ENCODE measurements at places on chromosomes 13 and 19. TPM values are rescaled to one million over a fixed set of nuclear protein-coding genes. Genes with fewer than 3 reads are reported as not detected.

- DNase-seq = no peak
Observed at GRCh38 chr13:50353651-50354415, 338.6 kb downstream of the KCNRG start.

GRCh38 chr13:48411841-48412531, 927 bp downstream of the LPAR6 start:
- peak; percentile 74 for DNase-seq

DNA sequence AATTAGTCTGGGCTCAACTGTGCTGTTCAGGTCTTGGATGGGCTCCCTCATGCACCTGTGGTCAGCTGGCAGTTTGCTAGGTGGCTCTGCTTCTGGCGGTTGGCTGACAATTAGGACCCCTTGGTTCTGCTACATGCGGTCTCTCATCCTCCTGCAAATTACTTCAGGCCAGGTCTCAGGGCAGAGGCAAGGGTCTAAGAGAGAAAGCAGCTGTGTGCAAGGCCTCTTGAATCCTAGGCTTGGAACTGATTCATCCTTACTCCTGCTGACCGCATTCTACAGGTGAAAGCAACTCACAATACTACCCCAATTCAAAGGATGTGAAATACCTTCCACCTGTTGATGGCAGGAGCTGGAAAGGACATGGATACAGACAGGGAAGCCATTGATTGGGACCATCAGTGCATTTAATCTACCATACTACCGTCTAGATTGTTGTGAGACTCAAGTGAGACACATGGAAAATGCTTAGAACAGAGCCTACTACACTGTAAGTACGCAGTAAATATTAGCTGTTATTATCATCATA, 19.1 kb downstream of the CBY2 start:
- no peak for DNase-seq

DNA sequence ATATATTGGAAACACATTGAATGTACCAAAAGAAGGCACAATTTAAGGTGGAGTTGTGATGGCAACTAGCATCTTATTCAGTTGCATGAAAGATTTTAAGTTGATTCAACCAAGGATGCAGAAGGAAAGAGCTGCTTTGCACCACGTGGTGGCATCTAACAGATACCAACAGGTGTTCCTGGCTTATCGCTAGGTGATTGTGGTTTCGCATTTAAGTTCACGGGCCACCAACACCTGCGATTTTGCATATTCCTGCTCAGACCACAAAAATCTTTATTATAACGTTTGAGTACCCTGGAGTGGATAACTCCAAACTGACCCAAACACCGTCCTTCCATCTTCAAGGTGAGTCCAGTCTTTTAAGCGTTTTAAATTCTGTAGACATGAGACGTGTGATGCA, 45.3 kb downstream of the RGCC start:
- DNase-seq = no peak

DNA sequence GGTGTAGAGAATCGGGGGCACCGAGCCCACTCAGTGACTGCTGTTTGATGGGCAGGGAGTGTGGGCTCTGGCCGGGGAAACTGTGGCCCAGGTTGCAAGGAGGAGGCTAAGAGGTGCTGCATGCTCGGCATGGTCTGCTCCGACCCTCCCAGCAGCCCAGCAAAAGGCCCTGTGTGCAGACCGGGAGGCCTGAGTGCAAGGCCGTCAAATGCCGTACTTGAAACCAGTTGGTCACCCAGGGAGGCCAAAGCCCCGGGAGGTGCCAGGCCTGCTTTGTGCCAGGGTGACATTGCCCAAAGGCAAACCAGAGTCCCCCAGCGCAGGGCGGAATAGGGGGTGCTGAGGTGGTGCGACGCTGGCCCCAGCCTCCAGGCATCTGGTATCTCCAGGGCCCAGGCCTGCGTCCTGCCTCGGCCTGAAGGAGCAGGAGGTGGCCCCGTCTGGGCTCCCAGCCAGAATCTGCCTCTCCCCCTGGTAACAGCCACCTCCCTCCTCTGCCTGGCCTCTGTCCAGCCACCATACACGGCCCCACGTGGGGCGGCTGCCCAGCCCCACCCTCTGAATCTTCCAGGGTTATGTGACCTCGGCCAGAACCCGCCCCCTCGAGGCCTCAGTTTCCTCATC, 4.0 kb downstream of the PIK3R2 start:
- DNase-seq = no peak

GRCh38 chr19:18940769-18941627, at the start of gene HOMER3:
Gene HOMER3, minus strand, starts transcription at chr19:18941217. Its CDS starts 2,235 bp downstream, at chr19:18938982.
- peak; percentile 93 for DNase-seq

DNA sequence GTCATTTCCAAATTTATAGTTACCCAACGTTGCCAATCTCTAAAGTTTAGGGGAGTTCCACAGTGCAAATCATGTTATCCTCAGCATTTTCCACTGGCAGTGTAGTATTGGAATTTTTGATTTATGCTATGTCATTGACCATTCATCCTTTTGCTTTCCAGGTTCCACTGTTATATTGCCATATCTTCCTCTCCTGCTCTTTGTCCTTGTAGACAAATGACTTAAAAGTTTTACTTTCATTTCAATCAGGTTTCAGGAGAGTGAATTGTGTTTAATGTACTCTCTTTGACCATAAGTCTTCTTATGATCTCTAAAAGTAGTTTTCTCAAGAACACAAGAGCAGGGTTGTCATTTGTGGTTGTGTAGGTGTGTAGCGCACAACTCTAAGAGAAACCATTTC, 274.6 kb downstream of the COG6 start:
- no peak for DNase-seq

- no peak for DNase-seq
Observed at GRCh38 chr13:53569453-53569852, 540.8 kb downstream of the OLFM4 start.

- DNase-seq = no peak
Observed at GRCh38 chr13:91805605-91806004, 407.2 kb downstream of the GPC5 start.

- no peak for DNase-seq
Observed at GRCh38 chr13:45325806-45326205, 15.2 kb downstream of the TPT1 start.

DNA sequence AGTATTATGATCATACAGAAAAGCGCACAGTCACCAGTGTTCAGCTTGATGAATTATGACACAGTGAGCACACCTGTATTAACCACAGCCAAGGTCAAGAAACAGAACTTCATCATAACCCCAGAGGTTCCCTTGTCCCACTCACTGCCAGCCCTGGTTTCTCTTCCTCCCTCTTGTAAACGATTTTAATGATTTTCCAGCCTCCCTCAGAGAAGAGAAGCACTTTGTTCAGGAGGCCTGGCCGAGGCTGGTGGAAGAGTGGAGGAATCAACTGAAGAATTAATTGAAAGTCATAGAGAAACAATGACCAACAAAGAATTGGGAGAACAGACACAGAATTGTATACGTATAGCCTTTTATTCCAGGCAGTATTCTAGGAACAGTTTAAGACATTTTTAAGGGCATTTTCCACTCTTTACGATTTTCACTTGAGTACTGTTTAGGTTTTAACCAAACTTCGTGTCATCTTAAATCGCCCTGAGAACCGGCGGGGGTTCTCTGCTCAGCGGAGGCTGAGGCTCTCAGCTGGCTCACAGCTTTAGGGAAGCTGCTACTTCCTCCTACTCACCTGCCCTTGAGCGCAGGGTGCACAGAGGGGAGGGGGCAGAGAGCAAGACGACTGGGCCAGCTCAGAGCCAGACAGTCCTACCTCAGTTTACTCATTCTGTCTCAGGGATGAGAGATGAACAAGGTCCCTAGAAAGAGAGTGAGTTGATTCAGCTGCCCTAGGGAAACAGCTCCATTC, 108.6 kb downstream of the AKAP11 start:
- peak; percentile 66 for DNase-seq

DNA sequence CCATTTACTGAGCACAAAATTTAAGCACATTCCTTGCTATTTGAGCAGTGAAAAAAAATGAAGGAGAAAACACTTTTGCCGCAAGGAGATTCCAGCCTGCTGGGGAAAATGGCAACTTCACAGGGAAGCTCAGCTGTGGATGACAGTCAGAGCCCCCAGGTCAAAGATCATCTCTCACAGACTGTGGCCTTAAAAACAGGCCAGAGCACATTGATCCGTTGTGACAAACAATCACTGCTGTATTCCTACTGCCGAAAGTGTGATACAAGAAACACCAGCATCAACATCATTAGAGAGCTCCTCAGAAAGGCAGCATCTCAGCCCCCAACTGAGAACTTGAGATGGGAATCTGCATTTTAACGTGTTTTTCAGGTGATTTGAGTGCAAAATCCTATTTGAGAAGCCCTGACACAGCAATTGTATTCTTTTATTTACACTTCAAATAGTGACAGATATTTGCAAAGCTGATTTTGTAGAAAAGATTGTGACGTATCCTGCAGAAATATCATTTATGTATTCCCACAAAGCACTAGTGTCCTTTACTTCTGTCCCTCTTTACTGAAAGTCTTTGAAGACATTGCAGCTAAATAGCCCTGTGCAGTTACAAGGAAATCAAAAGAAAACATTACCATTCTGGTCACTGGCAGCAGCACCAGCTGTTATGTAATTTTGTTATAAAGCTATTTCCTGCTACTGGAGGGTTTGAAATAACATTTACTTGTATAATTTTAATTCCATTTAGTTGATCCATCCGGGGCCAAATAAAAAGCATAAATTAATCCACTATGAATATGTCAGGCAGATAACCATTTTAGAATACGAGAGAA, 652.0 kb downstream of the LIG4 start:
- DNase-seq = no peak

GRCh38 chr13:100899720-100900316, 225.2 kb upstream of the TMTC4 start:
- no peak for DNase-seq

DNA sequence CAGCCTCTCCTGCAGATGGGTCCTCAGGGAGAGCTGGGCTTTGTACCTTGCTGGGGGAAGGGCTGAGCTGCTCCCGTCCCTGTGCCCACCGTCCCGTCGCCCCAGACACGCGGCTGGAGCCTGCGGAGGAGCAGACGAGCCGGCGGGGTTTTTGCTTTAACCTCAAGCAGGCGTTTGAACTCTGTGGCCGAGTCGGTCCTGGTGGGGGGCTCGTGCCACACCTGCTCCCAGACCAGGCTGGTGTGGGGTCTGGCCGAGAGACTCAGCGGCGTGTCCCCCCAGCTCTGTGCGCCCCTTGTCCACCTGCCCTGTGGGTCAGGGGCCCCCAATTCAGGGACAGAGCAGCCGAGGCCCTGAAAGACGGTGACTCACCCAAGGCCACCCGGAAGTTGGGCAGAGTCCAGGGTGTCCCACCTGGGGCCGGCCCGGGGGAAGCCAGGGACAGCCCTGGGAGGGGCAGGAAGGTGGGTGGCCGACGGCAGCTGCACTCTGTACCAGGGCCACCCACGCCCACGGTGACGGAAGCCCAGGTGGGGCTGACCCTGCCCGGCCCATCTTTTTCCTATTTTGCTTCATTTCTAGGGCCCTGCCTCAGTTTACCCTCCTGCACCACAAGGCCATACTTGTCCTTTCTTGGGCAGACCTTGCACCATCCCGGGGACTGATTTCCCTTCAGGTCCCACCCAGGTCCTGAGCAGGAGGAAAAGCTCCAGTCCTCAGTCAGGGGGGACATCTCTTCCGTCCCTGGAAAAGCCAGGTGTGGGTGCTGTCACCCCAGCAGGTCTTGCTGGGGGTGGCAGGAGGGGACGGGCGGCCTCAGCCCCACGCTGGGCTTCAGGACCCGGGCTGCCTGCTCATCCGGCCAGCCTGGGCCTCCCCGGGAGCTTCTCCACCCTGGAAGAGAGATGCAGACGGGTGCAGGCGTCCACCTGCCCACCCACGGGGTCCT, 5.3 kb downstream of the EFNA2 start:
- DNase-seq = no peak

- DNase-seq = no peak
Observed at GRCh38 chr13:62113179-62113578, 697.5 kb upstream of the PCDH20 start.

DNA sequence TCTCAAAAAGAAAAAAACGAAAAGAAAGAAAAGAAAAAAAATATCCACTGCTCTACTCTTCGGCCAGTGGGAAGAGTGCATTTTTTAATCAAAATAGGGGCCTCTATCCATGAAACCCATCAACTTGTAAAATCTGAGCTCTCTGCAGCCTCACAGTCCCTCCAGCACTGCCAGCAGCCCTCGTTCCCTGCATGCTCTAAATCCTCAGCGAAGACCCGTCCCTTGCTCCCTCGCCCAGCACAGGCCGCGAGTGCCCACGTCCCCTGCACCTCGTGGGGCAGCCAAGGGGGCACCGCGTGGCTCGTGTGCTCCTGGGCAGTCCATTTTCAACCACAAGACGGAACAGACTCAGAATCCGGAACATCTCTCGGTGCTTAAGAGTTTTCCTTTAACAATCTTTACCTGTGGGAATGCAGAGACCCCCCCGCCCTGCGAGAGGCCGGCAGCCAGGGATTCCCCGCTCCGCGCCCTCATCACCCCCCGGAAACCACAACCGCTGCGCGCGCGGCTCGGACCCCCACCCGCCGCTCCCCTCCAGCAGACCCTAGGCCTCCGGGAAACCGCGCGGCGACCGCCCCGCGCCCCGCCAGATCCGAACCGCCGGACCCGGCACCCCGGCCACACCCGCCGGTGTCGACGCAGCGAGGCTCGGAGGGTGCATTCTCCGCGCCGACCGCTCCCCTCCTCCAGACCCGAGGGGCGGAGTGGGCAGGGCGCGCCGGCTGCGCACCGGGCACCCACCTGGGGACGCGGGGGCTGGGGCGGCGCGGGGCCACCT, 638 bp downstream of the ANKRD27 start:
- no peak for DNase-seq

GRCh38 chr13:104641309-104641708, 1575.1 kb upstream of the SLC10A2 start:
- no peak for DNase-seq

DNA sequence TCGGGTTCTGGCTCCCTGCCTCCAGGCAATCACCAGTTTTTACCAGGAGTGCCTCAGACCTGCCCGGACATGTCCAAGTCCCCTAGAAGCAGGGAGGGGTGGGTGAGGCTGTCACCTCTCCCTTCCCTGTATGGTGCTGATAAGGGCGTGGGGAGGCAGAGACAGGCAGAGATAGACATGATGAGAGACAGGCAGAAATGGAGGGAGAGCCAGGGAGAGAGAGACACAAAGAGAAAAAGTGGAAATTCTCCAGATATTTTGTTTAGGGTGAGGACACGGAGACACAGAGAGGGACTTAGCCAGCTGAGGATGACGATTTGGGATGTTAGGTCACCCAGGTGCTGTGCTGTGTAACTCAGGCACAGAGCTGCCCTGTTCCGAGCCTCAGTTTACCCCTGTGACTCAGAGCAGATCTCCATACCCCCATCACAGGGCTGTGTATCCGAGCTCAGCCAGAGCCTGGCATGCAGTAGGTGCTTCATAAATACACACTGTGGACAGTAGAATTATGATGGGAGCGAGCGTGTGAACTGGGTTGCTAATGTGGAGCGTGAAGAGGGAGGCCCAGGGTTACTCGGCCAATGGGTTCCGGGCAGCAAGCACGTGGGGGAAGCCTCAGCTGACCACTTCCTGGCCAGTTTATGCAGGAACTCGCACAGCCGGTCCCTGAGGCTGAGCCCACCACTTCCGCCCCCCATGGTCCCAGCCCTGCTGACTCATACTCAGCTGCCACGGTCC, 11.9 kb upstream of the GDF15 start:
- DNase-seq = peak; percentile 81

- no peak for DNase-seq
Observed at GRCh38 chr13:59479629-59480028, 684.1 kb downstream of the DIAPH3 start.

- DNase-seq = no peak
Observed at GRCh38 chr19:6343462-6343861, 10.1 kb upstream of the ACER1 start.

Gene ZNF98
- not detected for total RNA-seq

Gene OVOL3
- not detected for total RNA-seq

Gene PALM3
- total RNA-seq = not detected

Gene ADAMTSL5
- total RNA-seq = 5.4 TPM

Gene NLRP5
- total RNA-seq = not detected

Gene CNN1
- not detected for total RNA-seq

Measured in activated CD4-positive, alpha-beta T cell treated with anti-CD3 and anti-CD28 coated beads, Interleukin-2, amount 10 ng/mL, durations not matched to agents 24 days and 14 days (primary cell).